ENCODE measurements at places on chromosomes 11 and 22. TPM values are rescaled to one million over a fixed set of nuclear protein-coding genes. Genes with fewer than 3 reads are reported as not detected.

DNA sequence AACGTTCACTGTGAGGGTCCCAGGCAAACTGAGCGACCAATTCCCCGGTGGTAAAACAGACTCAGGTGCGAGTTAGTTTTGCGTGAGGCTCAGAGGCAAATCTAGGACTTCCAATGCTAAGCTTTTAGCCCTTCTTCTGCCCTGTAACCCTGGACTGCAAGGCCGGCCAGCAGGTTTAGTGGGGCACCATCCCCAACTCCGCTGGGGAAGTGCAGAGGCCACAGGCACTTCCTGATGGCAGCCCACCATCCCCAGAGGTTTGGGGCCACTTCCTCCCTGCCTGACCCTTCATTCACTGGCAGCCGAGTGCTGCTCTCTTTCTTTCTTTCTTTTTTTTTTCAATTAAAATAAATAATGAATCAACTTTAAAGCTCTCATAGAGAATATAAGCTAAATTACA is 124.6 kb upstream of the B3GAT1 start:
- no peak for DNase-seq

GRCh38 chr11:8658321-8659057 is 24.0 kb downstream of the TRIM66 start:
- peak; percentile 38 for DNase-seq

Gene PDE2A
- 0.11 TPM for total RNA-seq

Gene TRIM29
- total RNA-seq = 0.11 TPM

DNA sequence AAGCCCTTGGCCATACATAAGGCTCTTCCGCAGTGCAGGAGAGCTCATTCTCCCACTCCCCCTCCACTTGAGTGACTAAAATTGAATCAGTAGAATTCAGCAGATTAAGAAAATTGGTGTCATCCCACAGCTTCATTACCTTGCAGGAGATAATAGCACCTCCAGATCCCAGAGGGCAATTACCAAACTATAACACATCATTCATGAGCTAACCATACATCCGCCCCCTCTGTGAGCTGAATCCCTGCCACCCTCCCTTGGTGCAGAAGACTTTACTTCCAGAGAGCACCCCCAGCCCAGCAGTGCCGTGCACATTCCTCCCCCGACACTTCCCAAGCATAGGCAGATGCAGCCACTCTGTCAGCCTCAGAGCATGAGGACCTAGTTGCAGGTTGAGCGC is 496.5 kb upstream of the B3GAT1 start:
- no peak for DNase-seq

Gene ENTHD1
- not detected for total RNA-seq

Gene OVOL1
- 0.12 TPM for total RNA-seq

Gene ZNF280B
- total RNA-seq = 10.4 TPM

Gene EXPH5
- 0.84 TPM for total RNA-seq

Gene SCN2B
- total RNA-seq = 0.37 TPM

DNA sequence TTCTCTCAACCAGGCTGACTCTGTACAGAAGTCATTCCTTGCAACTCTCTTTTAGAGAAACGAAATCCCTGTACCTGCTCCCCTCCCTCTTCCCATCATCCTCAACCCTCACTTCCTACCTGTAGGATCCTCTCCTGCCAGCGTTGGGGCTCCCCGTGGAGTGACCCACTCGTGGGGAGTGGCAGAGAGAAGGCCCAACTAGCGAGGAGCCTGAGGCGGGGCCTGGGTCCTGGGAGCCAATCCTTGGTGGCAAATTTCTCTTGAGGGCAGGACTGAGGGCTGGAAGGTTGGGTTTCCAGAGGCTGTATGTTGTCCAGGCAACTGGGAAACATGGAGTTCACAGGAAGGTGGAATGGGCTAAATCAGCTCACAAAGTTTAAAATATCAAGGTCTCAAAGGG is 10.4 kb downstream of the NHERF4 start:
- peak; percentile 63 for DNase-seq

DNA sequence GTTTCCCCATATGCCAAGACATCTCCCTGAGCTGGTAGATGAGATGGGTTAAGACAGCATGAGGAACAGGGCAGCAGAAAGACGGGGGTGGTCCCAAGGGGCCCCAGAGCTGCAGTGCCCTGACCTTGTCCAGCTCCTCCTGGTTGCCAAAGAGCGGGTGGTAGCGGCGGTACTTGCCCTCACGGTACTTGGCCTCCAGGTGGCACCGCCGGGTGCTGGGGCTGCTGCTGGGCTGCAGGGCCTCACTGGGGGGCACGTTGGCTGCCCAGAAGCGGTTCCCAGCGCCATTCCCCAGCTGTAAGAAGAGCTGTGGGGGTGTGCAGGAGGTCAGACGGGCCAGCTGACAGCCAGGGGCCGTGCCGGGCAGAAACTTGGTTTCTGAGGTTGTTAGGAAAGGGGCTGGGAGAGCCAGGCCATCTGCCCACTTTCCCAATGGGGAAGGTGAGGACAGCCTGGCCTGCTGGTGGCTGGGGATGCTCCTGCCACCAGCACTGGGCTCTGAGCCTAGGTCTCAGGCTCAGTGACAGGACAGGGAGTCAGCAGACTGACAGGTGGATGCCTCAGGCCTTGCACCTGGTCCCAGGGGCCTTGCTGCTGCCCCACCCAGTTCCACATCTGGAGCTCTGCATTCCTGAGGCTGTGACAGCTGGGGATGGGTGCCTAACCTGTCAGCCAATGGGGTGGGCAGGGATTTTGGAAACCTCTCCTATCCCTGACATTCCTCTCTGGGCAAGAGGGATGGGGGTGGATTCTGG is 30.0 kb upstream of the PDE2A start:
- DNase-seq = no peak

GRCh38 chr11:11450744-11451362 is 97.8 kb upstream of the CSNK2A3 start:
- DNase-seq = no peak

DNA sequence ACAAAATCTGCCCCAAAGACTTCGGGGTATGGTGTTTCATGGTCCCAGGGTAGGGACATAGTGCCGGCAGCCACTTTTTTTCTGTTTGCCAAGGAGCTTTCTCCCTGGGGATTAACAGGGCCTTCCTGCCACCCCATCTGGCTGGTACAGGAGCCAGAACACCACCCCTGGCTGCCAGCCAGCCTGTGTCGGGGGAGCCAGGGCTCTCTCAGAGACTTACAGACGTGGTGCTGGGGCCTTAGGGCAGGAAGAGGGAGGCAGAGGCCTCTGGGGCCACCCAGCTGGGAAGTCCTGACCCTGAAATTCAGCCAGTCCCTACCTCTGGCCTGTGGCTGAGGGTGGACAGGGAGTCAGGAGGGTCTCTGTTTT is 52.4 kb upstream of the CDON start:
- no peak for DNase-seq

GRCh38 chr11:66315921-66316811 is 678 bp downstream of the CD248 start:
- no peak for DNase-seq

DNA sequence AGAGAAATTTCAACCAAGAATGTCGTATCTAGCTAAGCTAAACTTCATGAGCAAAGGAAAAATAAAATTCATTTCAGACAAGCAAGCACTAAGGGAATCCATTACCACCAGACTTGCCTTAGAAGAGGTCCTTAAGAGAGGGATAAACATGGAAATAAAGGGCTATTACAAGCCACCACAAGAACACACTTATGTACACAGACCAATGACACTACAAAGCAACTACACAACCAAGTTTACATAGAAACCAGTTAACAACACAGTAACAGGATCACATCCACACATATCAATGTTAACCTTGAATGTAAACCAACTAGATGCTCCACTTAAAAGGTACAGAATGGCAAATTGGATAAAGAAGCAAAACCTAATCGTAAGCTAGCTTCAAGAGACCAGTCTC is 38.0 kb downstream of the TMEM123 start:
- no peak for DNase-seq

DNA sequence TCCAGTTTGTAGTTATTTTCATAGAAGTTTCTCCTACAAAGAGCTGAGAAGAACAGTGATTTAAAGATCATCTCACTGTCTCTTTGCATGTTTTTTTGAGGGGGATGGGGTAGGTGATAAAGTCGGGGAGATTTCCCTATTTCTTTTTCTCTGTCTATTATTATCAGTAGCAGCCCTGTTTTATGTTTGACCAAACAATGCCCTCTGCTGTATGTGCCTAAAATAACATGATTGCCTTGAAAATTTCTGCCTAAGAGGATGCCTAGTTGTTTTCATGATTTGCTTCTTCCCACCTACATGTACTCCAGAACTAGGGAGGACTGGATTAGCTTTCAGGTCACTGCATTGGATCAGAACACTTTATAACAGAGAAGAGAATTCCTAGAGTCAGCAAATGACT is 1330.2 kb downstream of the LRRC4C start:
- DNase-seq = peak; percentile 40

GRCh38 chr11:96001037-96001436 is 77.1 kb upstream of the MTMR2 start:
- DNase-seq = no peak

Gene KDM4F
- not detected for total RNA-seq

Gene DEPDC7
- 0.39 TPM for total RNA-seq

GRCh38 chr11:104075091-104075490 is 38.7 kb downstream of the DDI1 start:
- no peak for DNase-seq

DNA sequence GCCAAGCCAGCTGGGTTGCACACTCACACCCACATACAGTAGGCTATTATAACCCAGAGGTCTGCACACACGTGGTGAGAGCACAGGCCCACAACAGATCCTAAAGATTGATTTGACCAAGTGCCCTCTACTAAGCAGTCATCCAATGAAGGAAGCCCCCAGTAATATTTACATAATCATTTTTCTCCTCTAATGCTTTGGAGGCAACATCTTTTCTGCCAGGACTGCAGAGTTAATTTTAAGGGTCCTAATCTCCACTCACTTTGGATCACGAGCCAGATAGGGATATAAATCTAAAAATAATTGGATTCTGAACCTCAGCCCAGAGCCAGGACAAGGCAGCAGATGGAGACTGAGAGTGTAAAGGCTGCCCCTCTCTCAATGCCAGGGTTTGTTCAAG is 49.1 kb upstream of the MTNR1B start:
- DNase-seq = no peak

Gene CHRNA10
- 0.21 TPM for total RNA-seq

Gene CEND1
- 0.94 TPM for total RNA-seq

Gene CBL
- total RNA-seq = 20.7 TPM

Measured in neural progenitor cell (in vitro differentiated cells).